Activated CD4-positive, alpha-beta T cell treated with anti-CD3 and anti-CD28 coated beads, Interleukin-2, amount 50 U/mL, for 24 hours (primary cell): ENCODE measurements at places on chromosomes 3 and 15.

DNA sequence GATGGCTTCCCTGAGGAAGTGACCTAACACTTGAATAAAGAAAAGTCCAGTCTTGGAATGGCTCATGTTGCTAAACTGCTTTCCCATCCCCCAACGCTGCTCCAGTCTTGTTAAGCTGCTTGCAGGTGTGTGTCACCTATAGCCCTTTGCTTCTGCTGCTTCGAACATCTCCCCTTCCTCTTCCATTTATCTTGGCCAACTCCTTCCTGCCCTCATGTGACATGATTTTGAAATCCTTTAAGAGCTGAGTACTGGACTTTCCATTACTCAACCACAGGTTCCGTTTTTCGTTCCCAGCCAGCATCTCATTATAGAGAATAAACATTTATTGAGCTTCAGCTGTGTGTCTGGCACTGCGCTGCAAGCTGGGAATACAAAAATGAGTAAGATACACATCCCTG, 1.7 kb downstream of the ATG7 start:
- no peak for DNase-seq

DNA sequence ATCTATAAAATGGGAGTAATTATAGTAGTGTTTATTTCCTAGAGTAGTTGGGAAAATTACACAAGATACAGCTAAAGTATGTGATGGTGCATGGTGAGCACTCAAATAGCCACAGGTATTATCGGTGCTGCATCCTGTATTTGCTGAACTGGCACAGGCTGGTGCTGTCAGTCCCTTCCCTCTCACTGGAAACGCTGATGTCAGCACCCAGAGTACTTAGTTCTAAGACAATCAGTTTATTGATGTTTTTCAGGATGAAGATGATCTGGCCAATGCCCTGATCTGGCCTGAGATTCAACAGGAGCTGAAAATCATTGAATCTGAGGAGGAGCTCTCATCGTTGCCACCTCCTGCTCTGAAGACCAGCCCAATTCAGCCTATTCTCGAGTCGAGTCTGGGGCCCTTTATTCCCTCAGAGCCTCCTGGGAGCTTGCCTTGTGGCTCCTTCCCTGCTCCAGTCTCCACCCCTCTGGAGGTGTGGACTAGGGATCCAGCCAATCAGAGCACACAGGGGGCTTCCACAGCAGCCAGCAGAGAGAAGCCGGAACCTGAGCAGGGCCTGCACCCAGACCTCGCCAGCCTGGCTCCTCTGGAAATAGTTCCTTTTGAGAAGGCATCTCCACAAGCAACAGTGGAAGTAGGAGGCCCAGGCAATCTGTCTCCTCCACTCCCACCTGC, 49.7 kb downstream of the TMEM39A start:
- DNase-seq: no peak

- peak; percentile 21 for DNase-seq
These were observed 216.1 kb downstream of the SLCO3A1 start for GRCh38 chr15:92069308-92070250.

DNA sequence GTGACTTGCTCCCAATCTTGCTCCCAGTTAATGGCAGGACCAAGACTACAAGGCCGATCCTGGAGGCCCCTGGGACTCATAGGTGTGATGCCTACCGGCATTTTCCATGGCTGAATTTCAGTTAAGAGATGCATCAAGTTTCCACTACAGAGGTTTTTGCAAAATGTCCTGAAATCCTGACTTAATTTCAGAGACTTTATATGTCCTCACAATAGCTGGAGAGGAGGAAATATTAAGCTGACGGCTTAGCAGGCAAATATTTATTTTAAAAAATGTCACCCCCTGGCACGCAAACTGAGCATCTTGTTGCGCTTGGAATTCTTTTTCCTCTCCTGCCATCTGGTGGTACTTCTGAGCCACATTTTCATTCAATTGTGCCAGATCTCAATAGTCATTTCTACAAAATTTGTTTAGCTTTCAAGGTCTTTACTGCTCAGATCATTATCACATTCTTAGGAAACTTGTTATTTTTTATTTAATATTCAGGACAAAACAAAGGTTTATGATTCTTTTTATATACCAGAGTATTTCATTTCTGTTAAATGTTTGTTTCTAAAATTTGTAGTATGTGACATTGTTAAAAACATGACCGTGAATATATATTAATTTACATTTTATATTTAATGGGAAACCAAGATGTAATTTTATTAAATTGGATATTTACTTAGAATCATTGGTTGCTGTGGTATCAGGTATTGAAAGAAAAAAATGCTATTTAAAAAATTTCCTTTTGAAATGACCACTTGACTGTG, 189.2 kb upstream of the THRB start:
- DNase-seq: no peak

DNA sequence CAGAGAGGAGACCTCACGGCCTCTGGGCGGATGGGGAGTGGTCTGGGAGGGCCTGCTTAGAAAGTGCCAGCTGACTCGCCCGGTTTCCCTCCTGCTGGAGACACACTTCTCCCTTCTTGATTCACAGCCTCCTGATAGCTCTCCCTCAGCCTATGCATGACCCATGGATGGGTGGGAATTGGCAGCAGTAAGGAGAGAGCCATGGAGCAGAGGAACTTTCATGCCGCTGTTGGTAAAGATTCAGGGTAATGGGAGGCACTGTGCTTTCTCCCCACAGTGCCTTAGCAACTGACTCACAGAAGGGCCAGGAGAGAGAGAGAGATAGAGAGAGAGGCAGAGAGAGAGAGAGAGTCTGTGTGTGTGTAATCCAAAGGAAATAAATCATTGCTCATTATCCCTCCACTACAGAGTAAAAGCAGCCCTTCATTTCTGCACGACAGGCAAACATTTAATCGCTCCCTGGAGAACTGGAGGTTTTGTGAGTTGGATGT, 82.8 kb downstream of the SEMA5B start:
- no peak for DNase-seq

DNA sequence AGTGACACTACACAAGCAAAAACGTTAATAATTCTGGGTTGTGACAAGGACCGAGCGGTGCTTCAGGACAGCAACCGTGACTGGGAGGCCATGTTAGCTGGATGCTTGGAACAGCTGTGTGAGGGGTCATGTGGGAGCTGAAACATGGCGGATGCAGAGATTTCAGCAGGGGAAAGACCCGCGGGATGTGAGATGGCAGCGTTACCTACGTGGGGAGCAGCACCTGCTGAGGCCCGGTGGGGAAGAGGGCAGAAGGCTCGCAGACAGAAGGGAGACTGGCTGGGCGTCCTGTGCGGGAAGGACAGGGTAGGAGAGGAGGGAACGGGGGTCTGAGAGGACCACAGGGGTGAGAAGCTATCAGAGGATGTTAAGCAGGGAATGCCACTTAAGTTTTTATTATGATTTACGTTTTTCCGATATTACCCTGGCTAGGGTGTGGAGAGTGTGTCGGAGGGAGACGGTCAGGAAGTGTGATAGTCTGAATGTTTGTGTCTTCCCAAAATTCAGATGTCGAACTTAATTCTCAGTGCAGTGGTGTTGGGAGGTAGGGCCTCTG, 228.8 kb upstream of the LYSMD4 start:
- DNase-seq: no peak

DNA sequence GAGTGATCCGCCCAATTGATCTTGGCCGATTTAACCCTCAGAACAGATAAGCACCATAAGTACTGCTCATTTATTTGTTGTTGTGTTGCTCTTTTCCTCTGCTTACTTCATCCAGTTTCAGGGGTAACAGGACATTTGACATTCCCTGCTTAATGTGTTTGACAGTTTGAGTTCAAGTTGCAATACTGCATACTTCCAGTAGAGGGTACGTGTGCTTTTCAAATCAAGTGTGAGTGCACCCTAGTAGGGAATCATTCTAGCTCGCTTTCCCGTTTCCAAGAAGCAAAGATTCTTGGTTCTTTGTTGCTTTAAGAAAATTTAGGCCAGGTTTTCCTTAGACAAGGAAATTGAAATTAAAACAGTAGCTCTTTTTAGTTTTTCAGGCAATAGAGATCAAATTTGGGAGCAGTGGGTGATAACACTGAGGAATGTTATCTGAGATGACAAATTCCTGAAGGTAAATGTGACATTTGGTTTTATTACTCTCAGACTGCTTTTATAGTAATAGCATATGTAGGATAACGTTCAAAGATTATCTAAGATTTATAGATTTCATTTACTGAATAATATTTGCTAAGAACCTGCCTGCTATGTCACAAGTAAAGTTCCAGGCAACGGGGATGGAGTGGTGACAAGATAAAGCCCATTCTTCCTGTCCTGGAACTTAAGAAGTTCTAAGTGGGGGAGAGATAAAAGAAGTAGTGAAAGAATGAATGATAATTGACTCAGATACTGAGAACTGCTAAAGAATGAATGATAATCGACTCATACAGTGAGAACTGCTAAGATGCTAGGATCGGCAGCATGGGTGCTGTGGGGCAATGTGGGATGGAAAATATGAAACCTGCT, 73.3 kb downstream of the SYNPR start:
- DNase-seq: no peak

GRCh38 chr3:149448331-149448831, 26.1 kb upstream of the TM4SF4 start:
- no peak for DNase-seq

DNA sequence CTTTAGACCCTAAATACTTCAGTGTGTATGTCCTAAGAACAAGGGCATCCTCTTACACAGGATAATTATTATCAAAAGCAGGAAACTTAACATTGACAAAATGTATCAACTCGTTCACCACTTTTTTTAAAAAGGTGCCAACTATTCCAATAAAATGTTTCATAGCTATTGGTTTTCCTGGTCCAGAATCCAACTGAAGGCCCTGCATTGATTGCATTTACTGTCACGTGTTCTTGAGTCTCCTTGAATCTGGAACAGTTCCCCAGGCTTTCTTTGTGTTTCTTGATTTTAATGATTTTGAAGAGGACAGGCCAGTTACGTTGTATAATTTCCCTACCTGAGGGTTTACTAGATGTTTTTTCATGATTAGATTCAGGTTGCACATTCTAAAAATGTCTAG, 94.6 kb upstream of the ARHGEF3 start:
- DNase-seq: no peak

DNA sequence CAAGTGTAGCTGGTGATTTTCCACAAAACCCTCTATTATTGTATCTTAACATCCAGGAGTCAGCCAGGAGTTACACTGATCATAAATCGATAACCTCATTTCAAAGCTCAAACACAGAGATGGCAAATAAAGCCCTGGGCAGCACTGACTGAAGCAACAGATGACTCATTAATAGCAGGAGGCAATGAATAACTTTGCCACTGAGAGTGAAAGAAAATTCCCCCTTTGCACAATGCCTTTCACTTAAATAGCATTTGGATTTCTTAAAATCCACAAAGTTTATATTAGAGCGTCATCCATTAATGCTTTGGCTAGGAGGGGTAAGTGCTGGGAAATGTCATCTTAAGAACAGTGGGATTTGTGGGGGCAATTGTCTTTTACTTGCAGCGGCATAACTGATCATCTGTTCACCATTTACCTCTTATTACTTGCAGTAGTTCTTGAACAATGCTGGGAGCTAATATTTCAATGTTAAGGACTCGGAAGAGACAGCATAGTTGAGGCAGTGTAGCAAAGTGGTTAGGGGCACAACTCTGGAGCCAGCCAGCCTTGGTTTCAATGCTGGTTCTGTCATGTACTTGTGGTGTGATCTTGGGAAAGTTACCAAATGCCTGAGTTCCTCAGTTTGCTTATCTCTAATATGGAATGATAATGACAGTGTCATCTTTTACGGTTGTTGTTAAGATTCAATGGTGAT, 630.4 kb upstream of the TBL1XR1 start:
- no peak for DNase-seq

DNA sequence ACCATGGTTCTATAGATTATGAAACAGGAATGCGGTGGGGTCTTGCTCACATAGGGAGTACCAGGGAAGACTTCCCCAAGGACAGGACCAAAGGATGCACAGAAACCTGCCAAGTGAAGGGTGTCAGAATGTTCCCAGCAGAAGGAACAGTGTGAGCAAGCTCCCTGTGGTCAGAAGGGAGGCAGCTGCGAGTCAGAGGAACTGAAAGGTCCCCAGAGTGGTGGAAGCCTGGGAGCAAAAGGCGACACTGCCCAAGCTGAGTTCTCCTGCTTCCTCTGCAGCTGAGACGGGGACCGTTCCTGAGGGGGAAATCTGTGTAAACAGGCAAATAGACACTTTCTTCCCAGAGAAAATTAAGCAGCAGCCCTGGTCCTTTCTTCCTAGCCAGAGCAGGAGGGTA, 14.2 kb upstream of the SLC6A6 start:
- no peak for DNase-seq

GRCh38 chr3:48502728-48503168, 1.2 kb downstream of the SHISA5 start:
- DNase-seq: no peak

DNA sequence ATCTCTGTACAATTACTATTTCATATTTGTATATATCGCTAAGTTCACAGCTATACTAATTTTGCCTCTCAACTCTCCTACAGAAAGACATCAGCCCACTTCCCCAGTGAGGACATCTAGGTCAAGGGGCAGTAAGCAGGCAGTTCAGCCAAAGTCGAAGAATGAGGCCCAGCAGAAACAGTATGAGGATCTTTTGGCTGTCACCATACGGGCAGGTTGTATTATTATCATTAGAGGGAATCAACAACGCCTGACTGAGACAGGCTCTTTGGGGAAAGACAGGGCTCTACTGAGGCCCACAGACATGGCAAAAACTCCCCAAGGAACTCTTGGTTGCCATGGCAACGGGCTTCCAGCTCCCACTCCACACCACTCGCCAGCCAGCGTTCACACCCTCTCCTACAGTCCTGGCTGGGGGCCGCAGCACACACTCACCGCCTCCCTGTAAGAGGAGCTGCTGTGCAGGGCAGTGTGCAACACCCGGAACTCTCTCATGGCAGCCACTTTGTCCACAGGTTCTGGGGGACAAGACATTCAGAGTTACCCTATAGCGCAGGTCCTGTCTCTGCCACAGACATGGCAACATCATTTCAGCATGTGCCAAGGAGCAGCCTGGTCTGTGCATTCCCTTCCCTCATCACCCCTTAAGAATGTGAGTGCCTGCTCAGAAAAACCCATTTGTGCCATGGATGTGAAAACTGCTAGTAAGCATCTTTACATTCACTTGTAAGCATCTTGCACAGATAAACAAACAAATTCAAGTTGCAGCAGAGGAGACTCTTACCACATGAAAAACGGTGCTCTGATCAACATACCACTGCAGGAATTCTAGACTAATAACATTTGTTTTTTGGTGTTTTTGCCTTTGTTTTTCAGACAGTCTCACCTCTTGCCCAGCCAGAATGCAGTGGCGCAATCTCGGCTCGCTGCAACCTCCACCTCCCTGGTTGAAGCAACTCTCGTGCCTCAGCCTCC, 8.8 kb downstream of the UBL7 start:
- DNase-seq: no peak

DNA sequence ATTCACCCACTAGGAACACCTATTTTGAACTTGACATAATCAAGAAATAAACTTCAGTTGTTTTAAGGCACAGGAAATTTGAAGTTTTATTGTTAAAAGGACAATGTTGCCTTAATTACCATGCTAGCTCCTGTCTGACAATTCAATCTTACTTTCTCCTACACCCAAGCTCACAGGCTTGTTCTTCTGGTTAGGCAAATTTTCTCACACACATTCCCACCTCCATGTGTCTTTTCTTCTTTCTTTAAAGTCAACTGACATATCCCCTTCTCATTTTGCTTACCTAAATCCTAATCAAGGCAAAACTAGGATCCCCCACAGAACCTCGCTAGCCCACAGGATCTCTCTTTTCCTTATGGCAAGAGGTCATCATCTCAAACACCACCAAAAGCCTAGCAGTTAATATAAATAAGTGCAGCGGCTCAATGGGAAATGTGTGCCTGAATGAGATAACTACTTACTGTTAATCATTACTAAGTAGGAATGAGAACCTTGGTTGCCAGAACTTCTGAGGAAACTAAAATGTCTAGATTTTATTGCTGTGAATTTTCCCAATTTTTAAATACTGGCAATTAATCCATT, 189.3 kb downstream of the PLCH1 start:
- DNase-seq: no peak
